ENCODE measurements at places on chromosomes 13 and 19.

DNA sequence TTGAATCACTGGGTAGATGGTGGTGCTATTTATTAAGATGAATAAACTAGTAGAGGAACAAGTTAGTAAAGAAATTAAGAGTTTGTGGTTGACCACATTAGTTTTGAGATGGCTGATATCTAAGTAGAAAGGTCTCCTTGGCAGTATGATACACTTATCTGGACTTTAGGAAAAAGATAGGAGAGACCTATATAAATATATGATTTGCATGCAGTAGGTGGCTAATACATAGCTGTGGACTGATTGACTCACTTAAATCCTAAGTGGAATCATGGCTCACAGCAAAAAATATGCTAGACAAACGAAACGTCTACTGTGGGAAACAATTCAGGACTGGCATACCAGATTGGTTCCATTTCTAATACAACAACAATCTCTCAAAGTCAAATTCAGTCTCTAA lies 92.0 kb downstream of the CAB39L start:
- no peak for DNase-seq

GRCh38 chr19:49442354-49442753 lies 1.0 kb upstream of the SLC17A7 start:
- DNase-seq, result peak; percentile 54

GRCh38 chr13:37107456-37107855 lies 2.0 kb upstream of the CSNK1A1L start:
- DNase-seq, result no peak

DNA sequence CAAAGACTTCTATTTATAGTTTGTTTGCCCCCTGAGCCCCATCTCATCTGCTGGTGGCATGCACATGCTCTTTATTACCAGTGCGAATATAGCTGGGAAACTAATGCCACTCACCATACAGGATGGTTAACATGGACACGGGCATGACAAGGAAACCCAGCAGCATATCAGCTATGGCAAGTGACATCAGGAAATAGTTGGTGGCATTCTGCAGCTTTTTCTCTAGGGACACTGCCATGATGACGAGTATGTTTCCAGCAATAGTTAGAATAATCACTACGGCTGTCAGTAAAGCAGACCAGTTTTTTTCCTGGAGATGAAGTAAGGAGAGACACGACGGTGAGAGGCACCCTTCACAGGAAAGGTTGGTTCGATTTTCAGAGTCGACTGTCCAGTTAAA lies 1.5 kb downstream of the HTR2A start:
- no peak for DNase-seq

GRCh38 chr13:24716011-24716410 lies 35.8 kb downstream of the ATP12A start:
- no peak for DNase-seq

DNA sequence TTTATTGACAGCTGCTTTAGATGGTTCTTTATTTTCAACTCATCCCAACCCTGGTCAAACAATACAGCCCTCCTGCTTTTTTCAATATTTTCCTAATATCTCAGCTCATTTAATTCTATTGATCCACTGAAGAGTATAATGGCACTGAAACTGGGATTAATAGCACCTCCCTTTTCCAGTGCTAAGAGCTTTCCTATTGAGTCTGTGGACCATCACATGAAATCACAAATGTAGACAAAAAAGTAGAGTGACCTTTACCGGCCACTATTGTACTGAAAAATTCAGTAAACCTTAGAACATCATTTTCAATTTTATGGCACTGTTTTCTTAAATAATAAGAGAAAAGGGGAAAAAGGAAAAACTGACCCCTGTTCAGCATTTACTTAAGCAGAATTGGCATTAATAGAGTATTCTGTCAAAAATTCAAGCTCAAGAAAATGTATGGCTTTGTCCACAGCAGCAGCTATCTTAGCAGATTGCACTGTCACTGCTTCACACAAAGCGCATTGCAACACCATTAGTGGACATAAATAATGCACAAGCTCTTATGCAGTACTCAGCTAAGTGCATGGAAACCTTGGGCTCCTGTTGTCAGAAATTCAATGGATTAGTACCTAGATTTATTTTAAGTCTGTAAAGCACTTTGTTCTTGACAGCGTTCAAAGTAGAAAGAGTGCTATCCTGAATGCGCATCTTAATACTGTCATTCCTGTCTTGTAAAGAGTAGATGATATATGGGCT lies 851.0 kb upstream of the KLHL1 start:
- DNase-seq, result no peak

- DNase-seq, result no peak
Observed at GRCh38 chr13:22789027-22789593, 391.7 kb upstream of the SGCG start.

DNA sequence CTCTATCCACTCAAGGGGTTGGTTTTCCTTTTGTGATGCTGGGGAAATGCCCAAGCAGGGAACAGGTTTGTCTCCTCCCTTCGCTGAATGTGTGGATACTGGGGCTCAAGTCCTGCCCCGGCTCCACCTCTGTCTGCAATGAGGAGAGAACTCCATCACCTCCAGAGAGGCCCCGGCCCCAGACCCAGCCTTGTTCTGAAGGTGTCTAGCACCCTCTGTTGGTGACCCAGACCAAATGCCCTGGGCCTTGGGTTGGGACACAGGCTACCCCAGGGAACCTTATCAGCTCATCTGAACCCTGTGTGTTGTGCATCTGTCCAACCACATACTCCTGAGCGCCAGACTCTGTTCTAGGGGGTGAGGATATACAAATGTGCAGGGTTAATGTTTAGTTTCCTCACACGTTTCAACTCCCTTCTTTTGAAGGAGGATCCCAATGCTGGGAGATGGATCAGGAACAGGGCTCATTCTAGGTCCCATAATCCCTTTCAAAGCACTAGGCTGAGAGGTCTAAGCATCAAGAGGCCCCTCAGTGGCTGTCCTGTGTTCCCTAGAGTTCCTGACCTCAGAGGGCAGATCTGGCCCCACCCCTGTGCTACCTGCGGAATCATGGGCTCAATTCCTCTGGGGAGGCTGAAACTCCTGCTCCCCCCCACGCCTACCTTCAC lies 112.5 kb upstream of the SLC7A1 start:
- peak; percentile 12 for DNase-seq

- DNase-seq, result no peak
Observed at GRCh38 chr13:68550330-68550729, 1320.2 kb upstream of the PCDH9 start.

GRCh38 chr19:17522988-17523872 lies 11.8 kb downstream of the PGLS start:
- no peak for DNase-seq

DNA sequence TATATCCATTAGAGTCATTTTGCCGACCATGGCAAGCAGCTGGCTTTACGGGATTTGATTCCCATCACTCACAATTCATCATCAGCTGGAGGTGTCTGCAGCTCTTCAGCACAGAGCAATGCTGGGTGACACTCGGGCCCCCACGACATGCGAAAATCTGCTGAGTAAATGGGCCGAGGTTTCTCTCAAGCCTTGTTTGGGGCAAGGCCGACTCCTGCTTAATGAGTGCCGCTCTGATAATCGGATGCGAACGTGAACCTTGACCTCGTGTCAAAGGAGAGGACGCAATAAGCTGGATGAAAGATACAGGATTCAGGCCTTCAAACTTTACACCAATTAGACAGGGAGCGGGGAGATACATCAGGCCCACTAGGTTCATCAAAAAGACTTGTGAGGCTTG lies 65.2 kb downstream of the GGACT start:
- no peak for DNase-seq

GRCh38 chr13:50334944-50335343 lies 319.7 kb downstream of the KCNRG start:
- no peak for DNase-seq

- no peak for DNase-seq
Observed at GRCh38 chr19:18091217-18091608, 4.5 kb upstream of the IL12RB1 start.

DNA sequence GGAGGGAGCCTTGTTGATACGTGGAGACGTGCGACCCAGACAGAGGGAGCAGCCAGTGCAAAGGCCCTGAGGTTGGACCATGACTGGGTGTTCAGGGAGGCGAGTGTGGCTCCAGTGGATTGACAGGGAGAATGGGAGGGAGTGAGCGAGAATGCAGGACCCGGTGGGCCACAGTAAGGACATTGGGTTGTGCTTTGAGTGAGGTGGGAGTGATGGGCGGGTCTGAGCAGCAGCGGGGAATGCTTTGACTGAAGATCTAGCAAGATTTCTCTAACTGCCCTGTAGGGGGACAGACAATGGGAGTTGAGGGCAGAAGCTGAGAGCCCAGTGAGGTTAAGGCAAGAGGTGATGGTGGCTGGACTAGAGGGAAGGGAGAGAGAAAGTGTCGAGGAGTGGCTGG lies 7.7 kb upstream of the NANOS2 start:
- DNase-seq, result no peak

- DNase-seq, result no peak
Observed at GRCh38 chr13:103935117-103935516, 868.9 kb upstream of the SLC10A2 start.

DNA sequence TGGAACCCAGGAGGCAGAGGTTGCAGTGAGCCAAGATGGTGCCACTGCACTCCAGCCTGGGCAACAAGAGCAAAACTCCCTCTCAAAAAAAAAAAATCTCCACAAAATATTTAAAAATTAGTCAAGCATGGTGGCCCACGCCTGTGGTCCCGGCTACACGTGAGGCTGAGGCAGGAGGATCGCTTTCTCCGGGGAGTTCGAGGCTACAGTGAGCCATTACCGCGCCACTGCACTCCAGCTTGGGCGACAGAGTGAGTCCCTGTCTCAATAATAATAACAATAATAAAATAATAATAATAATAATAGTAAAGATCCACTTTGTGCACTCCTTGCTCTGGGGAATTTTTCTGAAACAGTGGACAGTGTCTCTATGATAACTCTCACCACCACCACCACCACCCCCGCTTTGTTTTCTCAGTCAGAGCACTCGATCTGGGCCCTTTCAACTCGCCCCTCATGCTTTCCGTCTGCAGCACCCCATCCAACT lies 8.7 kb downstream of the NAPSA start:
- no peak for DNase-seq

DNA sequence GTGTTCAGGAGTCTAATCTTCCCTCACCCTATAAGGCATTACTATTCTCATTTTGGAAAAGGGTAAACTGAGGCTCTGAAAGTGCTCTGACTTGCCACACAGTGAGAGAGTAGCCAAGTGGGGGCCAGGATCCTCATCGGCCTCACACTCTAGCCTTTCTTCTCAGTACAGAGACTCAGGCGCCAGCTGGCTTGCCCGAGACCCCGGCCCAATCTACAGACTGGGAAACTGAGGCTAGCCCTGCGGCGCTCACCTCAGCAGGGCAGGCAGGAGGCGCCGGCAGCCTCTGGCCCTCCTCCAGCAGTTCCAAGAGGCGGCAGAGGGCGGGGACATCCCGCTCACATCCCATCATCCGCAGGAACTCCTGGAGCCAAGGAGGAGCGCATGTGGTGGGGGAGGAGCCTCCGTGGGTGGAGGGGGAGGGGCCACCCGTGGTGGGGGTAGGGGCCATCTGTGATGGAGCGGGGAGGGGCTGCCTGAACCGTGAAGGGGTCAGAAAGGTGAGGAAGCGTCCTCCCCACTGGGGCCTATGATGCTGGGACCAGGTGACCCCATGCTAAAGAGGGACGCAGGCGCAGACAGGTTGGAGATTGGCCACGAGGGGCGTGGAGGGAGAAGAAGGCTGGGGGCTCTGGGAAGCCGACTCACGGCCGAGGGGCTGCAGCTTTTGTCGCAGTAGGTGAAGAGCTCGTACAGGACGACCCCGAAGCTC lies 8.7 kb upstream of the INSL3 start:
- peak; percentile 43 for DNase-seq

GRCh38 chr13:85724546-85725432 lies 74.4 kb downstream of the SLITRK6 start:
- DNase-seq, result peak; percentile 98

GRCh38 chr13:110155072-110155471 lies 151.9 kb downstream of the COL4A1 start:
- DNase-seq, result no peak

DNA sequence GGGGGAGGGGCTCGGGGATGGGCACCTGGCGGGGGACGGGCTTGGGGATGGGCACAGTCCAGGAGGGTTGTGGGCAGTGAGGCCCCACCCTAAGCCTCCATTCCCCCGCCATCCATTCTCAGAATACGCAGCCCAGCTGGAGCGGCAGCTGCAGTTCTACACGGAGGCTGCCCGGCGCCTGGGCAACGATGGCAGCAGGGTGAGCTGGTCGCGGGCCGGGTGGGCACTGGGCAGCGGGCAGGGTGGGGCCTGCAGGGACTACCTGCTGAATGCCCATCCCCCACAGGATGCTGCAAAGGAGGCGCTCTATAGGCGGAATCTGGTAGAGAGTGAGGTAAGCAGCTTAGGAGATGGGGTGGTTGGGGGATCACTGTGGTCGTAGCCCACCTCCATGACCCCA lies 8.3 kb downstream of the PODNL1 start:
- DNase-seq, result no peak

DNA sequence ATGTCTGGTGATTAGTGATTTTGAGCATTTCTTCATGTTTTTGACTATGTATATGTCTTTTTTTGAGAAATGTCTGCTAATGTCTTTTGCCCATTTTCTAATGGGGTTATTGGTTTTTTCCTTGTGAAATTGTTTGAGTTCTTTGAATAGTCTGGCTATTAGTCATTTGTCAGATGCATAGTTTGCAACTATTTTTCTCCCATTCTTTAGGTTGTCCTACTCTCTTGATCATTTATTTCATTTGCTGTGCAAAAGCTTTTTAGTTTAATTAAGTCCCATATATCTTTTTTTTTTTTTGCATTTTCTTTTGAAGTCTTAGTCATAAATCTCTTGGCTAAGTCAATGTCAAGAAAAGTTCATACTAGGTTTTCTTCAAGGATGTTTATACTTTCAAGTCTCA lies 449.8 kb downstream of the DACH1 start:
- DNase-seq, result no peak

GRCh38 chr19:13001502-13002165 lies 6.4 kb downstream of the NFIX start:
- DNase-seq, result no peak

DNA sequence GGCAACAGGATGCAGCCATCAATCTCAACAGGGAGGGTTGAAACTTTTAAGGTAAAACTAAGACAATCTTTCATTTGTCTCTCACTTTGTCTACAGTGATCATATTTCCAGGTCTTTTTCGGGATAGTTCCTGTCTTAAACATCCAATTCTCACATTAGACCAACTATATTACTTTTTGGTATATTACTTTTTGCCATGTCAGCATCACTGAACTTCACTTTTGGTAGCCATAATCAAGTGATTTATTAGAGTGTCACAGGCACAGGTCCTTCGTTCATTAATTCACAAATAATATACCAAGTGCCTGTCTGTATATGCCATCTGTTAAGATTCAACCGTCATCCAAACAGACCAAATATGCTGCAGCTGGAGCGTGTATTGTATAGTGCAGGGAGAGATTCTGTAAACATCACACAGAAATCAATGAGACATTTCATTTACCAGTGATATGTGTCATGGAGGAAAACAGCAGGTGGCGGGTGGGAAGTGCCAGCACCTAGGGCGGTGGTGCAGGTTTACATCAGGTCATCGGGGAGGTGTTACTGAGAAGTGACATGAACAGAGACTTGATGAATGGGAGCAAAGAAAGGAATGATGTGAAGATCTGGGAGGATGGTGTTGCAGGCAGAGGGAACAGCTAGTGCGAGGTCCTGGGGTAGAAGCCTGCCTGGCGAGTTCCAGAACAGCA lies 24.9 kb downstream of the ARHGEF7 start:
- DNase-seq, result peak; percentile 97
